ENCODE measurements at places on chromosomes 12 and 14. TPM values are rescaled to one million over a fixed set of nuclear protein-coding genes. Genes with fewer than 3 reads are reported as not detected.

The RTL1 gene
- total RNA-seq: 0.10 TPM

The DEGS2 gene
- 11.8 TPM for total RNA-seq

The CLEC4C gene
- not detected for total RNA-seq

The PDE3A gene
- total RNA-seq: 1.4 TPM

The MYO1H gene
- not detected for total RNA-seq

The YARS2 gene
- total RNA-seq: 14.7 TPM

The CLEC12A gene
- not detected for total RNA-seq

The HSPB8 gene
- total RNA-seq: 149 TPM

The EXOC3L4 gene
- total RNA-seq: not detected

The SAMD15 gene
- total RNA-seq: 2.7 TPM

The HOXC4 gene
- not detected for total RNA-seq

The AICDA gene
- not detected for total RNA-seq

The TMEM117 gene
- total RNA-seq: 14.6 TPM

The ACSM4 gene
- total RNA-seq: not detected

The MLH3 gene
- 44.0 TPM for total RNA-seq

The ABCC9 gene
- 17.9 TPM for total RNA-seq

The COL2A1 gene
- total RNA-seq: 0.47 TPM
